ENCODE measurements at places on chromosomes 2 and 18.

- no peak for DNase-seq
Measured at GRCh38 chr2:38149531-38149930, 73.6 kb upstream of the CYP1B1 start.

DNA sequence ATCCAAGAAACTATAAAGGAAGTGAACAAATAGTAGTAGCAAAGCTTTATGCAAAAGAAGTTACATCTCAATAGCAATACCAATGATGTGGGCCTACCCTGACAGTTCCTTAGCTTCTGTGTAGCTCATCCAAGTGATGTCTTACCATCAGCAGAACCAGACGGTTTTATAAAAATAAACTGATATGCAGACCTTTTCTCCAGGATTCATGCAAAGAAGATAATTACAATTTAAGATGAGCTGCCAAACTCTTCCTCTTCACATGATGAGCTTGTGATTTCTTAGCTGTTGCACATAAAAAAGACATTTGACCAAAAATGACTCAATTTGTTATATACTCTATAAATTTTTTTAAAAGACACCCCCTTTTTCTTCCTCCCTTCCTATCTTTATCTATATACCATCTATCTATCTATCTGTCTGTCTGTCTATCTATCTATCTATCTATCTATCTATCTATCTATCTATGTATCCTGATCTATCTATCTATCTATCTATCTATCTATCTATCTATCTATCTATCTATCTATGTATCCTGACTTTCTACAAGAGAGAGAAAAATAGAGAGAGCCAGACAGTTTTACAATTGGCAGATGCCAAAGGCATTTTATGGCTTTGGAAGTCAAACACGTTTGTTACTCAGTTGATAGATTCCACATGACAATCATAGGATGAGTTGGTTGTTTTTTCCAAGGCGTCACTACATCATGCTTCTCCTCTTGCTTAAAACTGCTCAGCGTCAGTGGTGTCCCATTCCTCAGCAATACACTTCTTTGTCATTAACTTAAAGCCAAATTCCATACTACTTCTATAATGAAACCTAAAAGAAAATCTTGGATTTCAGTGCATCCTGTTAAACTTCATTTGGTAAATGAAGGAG, 65.9 kb upstream of the ACTR3 start:
- DNase-seq: no peak

DNA sequence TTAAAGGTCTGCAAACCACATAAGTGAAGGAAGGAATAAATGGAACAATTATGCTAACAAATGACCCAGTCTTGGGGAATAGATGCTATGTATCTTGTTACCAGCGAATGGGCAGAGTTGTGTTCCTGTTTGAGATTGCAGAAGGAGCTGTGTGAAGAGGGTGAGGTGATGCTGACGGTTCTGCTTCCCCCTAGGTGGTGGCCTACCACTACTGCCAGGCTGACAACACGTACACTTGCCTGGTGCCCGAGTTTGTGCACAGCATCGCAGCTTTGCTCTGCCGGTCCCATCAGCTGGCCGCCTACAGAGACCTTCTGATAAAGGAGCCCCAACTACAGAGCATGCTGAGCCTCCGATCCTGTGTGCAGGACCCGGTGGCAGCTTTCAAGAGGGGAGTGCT, 111.7 kb downstream of the WDSUB1 start:
- DNase-seq: no peak

GRCh38 chr2:46230677-46231425, 66.4 kb upstream of the EPAS1 start:
- DNase-seq: no peak

DNA sequence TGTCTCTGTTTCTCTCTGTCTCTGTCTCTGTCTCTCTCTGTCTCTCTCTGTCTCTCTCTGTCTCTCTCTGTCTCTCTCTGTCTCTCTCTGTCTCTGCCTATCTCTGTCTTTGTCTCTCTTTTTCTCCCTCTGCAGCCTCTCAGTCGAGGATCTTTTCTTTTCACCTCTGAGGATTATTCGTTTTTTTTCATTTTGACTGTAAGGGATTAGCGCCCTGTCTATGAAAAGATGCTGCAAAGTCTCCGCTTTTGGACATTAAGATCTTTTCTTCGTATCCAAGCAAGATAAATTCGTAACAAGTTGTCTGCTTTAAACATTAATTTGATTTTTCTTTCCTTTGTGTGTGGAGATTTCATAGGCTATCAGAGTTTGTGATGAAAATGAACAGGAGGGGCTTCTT, 191.2 kb upstream of the TPO start:
- no peak for DNase-seq

Measured in EL (cell line).